ENCODE measurements at places on chromosomes 7 and 10.

DNA sequence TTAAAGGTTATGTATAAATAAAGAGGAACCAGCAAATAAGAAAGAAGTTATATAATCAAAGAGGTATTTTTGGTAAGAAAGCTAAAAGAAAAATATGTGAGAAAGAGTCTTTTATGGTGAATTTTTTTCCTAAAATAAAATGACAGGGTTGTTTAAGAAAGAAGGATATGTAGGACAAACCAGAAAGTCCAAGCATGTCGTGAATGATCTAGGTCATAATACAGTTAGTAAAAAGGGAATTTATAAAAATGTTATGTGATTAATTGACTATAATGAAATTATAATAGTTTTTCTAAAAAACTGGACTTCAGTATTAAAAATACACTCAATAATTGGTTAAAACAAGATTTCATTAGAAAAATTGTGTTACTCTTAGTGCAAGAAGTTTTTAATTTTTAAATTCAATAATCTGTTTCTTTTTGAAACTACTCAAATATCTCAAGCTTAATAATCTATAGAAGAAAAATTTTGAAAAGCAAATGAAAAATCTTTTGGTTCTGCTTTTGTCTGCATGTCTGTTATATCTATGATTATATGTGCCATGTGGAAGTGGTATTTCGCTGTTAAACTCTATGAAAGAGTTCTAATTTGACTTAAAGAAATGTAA is 23.3 kb downstream of the AVL9 start:
- no peak for DNase-seq

DNA sequence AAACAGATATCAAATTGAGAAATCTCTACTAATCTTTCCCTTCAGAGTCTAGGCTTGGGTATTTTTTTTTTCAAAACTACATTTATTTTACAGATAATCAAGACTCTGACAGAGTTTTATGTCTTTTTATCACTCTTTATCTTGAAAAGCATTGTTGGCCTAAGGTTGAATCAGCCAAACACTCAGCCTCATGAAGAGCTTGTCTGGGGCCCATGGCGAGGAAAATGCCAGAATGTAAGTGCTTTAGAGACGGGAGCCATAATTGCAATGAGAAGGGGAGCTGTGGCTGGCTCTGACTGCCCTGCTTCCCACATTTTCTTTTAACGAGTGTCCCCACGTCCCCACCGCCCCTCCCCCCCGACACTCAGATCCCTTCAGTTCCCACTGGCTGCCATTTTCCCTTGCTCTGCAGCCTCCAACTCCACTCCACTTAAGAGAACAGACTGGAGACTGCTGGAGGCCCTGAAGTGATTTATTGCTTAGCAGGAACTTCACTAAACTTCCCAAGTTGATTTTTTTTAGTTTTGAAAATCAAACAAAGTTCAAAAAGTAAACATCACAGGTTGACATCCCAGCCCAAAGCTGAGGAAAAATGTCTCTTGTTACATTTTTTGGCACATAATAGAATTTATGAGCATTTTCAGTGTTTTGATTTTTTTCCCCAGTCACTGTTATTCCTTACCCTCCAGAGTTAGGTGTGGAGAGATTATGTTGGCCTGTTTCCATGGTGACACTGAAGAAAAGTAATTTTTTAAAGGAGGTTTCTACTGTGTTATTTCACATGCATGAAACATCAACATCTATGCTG is 637.5 kb upstream of the GALNT17 start:
- no peak for DNase-seq

- DNase-seq, result no peak
Measured at GRCh38 chr7:105829681-105830322, 46.6 kb downstream of the ATXN7L1 start.

- DNase-seq, result no peak
Measured at GRCh38 chr7:74544706-74545469, 91.2 kb downstream of the GTF2IRD1 start.

DNA sequence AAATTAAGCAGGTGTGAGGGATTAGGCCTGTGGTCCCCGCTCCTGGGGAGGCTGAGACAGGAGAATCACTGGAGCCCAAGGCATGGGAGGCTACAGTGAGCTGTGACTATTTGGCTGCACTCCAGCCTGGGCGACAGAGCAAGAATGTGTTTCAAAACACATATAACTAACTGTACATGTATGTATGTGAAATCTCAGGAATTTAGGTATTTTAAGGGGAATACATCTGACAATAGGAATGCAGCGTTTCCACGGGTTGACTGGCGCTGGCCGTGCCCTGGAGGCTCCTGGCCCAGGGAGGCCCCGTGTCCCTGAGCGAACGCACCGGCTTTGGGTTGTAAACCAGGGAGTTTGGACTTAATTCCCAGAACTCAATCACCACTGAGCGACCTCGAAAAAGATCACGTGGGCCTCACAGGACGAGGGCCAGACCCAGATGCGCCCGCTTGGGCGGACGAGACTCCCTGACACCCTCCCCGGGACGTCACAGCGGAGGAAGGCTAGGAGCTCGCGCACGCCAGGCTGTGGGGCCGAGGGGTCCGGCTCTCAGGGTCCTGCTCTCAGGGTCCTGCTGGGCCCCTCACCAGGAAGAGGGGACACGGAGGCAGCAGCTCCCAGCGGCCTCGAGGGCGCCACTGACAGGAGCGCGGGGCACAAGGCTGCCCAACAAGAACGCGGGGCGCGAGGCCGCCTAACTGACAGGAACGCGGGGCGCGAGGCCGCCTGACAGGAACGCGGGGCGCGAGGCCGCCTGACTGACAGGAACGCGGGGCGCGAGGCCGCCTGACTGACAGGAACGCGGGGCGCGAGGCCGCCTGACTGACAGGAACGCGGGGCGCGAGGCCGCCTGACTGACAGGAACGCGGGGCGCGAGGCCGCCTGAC is 18.4 kb downstream of the PTPRN2 start:
- DNase-seq, result no peak

- no peak for DNase-seq
Measured at GRCh38 chr10:60728056-60728455, 50.2 kb upstream of the CDK1 start.

DNA sequence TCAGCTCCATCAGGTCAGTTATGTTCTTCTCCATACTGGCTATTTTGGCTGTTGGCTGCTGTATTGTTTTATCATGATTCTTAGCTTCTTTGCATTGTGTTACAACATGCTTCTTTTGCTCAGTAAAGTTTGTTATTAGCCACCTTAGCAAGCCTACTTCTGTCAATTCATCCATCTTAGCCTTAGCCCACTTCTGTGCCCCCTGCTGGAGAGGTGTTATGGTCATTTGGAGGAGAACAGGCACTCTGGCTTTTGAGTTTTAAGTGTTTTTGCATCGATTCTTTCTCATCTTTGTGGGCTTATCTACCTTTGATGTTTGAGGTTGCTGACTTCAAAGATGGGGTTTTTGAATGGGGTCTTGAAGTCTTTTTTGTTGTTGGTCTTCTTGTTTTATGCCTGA is 204.6 kb upstream of the FOXP2 start:
- no peak for DNase-seq

GRCh38 chr7:112084520-112084971 is 121.7 kb downstream of the DOCK4 start:
- no peak for DNase-seq
